ENCODE measurements at places on chromosomes 6 and 20.

DNA sequence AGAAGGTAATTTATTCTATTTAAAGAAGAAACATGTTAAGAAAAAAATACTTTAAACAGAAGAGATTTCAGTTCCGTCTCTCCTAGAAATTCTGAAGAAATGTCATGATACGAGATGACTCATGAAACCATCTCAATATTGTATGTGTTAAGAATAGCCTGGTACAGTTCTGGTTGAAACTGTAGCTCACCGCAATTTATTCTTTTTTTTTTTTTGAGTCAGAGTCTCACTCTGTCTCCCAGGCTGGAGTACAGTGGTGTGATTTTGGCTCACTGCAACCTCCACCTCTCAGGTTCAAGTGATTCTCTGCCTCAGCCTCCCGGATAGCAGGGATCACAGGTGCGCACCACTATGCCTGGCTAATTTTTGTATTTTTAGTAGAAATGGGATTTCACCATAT, 103.3 kb downstream of the ARHGAP18 start:
- no peak for DNase-seq

GRCh38 chr20:36399969-36400545, 93.9 kb downstream of the DLGAP4 start:
- no peak for DNase-seq

DNA sequence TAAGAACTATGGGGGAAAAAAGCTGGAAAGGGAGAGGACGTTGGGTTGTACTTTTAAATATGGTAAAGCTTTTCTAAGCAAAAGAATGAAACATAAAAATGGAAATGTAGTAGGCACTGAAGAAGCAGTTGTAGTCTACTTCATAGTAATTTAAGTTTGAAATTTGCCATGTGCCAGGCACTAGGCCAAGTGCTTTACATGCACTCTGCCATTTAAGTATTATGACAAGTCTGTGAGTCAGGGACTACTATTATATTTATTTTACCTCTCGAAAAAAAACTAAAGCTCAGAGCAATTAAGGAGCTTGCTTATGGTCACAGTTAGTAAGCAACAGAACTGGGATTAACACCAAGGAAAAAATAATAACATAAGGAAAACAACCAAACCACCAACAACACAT, 257.8 kb downstream of the GMDS start:
- DNase-seq = no peak

GRCh38 chr6:467671-468082, 76.1 kb downstream of the IRF4 start:
- DNase-seq = no peak

DNA sequence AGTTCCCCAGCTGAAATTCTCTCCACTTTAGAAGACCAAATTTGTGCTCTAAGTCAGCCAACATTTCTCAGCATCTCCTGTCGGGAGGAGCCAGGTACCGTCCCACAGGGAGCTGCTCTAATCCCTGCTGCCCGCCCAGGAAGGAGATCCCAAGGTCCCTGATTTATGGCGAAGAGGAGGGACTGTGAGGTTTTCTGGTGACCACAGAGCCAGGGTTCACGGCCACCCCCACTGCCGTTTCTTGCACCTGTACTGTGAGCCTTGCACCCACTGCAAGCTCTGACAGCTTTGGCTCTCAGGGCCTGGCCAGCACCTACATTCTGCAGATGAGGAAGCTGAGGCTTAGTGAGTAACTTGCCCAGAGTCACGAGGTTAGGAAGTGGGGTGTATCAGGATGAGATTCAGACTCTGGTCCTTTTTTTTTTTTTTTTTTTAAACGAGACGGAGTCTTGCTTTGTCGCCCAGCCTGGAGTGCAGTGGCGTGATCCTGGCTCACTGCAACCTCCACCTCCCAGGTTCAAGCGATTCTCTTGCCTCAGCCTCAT, 34.9 kb downstream of the FOXC1 start:
- no peak for DNase-seq

DNA sequence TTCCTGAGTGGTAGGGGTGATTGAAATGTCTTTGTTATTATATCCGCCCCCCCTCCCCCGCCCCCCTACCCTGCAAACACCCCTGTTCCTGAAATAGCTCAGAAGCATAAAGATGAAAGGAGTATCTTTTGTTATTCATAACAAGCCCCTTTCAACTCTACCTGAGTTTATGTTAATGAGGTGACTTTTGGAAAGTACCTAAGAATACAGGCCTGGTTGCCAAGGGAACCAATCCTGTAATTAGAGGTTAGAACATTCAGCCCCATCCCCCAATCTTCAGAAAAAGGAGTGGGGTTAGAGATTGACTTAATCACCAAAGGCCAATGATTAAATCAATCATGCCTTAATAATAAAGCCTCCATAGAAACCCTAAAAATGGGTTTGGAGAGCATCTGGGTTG, 979.2 kb upstream of the GJE1 start:
- DNase-seq = no peak

- DNase-seq = no peak
These were observed 103.5 kb downstream of the TCP11 start for GRCh38 chr6:35037664-35038038.

DNA sequence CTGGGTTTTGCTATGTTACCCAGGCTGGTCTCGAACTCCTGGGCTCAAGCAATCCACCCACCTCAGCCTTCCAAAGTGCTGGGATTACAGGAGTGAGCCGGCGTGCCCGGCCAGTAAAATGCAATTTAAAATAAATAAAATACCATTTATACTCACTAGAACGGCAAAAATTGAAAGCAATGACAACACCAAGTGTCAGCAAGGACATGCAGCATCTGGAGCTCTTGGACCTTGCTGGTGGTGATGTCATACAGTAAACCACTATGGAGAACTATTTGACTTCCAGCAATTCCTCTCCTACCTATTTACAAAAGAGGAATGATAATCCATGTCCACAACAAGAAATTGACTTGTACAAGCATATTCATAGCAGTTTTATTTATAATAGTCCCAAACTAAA, 105.7 kb upstream of the PHACTR1 start:
- DNase-seq = no peak

- DNase-seq = no peak
These were observed 69.3 kb downstream of the TOX2 start for GRCh38 chr20:43983904-43984361.

DNA sequence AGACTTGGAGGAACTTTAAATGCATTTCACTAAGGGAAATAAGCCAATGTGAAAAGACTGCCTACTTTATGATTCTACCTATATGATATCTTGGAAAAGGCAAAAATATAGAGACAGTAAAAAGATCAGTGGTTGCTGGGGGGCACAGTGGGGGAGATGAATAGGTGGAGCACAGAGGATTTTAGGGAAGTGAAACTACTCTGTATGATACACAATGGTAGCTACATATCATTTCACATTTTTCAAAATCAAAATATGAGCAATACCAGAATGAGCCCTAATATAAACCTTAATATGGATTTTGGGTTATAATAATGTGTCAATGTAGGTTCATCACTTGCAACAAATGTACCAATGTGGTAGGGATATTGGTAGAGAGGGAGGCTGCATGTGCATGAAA, 161.4 kb upstream of the HTR1E start:
- DNase-seq = no peak

- no peak for DNase-seq
These were observed 1513.7 kb downstream of the GRIK2 start for GRCh38 chr6:102907181-102907580.

DNA sequence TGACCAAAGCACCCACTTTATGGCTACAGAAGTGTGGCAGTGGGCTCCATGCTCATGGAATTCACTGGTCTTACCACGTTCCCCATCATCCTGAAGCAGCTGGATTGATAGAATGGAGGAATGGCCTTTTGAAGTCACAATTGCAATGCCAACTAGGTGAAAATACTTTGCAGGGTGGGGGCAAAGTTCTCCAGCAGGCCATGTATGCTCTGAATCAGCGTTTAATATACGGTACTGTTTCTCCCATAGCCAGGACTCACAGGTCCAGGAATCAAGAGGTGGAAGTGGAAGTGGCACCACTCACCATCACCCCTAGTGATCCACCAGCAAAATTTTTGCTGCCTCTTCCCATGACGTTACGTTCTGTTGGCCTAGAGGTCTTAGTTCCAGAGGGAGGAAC, 60.5 kb upstream of the GMDS start:
- DNase-seq = no peak

DNA sequence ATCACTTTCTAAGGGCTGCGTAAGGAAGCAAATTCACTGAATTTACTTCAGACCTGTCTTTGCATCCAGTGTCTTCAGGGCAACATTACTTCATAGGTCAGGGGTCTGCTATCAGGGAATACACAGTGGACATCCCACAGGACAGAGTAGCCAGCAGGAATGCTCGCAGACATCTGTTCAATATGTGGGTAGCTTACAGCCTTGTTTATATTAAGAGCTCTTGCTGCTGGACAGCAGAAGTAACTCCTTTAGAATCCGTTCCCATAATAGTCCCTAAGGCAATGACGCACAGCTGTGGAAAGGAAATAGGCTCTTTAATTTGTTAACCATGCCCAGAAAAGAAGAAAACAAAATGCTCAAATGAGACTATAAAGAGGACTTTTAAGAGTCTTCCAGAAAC, 198.7 kb downstream of the MOXD1 start:
- DNase-seq = no peak

GRCh38 chr6:104683809-104684208, 175.9 kb downstream of the HACE1 start:
- DNase-seq = no peak

DNA sequence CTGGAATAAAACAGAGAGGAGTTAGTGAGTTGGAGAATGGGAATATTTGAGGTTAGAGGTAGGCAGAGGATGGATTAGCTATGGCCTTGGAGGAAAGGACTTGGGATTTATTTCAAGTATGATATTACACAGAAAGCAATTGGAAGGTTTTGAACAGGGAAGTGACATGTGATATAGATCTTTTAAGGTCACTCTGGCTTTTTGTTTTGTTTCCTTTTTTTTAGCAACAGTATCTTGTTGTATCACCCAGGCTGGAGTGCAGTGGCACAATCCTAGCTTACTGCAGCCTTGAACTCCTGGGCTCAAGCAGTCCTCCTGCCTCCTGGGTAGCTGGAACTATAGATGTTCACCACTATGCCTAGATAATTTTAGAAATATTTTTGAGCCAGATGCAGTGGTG, 190.3 kb downstream of the UTRN start:
- DNase-seq = no peak

GRCh38 chr6:142954844-142955243, 9.9 kb upstream of the HIVEP2 start:
- no peak for DNase-seq

Data from left ventricle myocardium superior (tissue), 1 donor.